NCI-H524 treated with DMSO at 0.1 percent for 48 hours (cell line): ENCODE measurements at places on chromosomes 13 and 19.

- DNase-seq: no peak
Measured at GRCh38 chr19:35852029-35852780, at the start of gene NPHS1. Gene NPHS1, minus strand, starts transcription at chr19:35852504. Its CDS starts 667 bp downstream, at chr19:35851837.

GRCh38 chr13:94829185-94829836 is 117.0 kb upstream of the SOX21 start:
- DNase-seq: no peak

- no peak for DNase-seq
Measured at GRCh38 chr19:1466018-1466460, 13.0 kb downstream of the C19orf25 start.

- DNase-seq: no peak
Measured at GRCh38 chr13:26133851-26134250, 82.0 kb upstream of the SHISA2 start.

DNA sequence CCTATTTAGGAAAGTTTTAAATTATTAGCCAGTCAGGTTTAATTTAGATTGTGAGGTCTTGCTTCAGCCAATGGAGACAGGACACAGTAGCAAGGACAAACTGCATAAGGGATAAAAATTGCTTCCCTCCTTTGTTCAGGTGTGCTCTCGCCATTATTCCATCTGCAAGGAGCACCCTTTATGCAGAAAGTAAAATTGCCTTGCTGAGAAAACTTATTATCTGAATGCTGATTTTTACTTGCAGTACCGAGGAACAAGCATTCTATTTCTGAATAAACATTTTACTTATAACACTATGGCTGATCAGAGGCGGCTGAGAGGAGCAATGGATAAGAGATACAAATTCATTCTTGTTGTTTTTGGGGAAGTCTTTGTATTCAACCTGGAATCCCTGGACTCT is 8.0 kb downstream of the CYP4F22 start:
- no peak for DNase-seq

GRCh38 chr13:71877256-71877653 is 10.3 kb upstream of the DACH1 start:
- DNase-seq: no peak

- no peak for DNase-seq
Measured at GRCh38 chr13:21233086-21233485, 56.6 kb downstream of the MRPL57 start.

- no peak for DNase-seq
Measured at GRCh38 chr19:21921691-21922180, 85.8 kb upstream of the ZNF43 start.

DNA sequence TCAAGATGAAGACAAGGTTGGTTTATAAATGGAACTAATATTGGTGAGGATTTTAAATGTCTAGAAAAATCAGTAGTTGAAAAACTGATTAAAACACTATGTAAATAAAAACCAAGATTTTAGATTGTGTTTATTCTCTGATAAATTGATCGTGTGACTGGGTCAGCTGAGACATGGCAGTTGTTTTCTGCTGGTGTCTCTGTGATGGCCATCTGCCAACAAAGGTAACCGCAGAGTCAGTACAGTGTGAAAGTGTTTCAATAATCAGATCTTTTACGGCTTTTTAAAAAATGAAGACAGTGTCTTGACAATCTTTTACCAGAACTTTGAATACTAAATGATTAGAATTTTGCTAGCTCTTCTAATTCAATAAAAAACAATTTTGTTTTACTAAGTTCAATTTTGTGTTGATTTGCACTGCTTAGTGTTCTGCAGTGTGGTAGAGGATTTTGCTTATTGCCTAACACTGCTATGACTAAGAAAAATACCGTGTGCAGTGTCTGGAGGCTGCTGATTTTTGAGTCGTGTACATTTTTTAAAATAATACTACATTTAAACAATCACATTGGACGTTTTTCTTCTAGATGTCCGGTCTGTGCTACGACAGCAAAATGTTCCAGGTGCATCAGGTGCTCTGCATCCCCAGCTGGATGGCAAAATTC is 32.7 kb upstream of the GPR183 start:
- no peak for DNase-seq

DNA sequence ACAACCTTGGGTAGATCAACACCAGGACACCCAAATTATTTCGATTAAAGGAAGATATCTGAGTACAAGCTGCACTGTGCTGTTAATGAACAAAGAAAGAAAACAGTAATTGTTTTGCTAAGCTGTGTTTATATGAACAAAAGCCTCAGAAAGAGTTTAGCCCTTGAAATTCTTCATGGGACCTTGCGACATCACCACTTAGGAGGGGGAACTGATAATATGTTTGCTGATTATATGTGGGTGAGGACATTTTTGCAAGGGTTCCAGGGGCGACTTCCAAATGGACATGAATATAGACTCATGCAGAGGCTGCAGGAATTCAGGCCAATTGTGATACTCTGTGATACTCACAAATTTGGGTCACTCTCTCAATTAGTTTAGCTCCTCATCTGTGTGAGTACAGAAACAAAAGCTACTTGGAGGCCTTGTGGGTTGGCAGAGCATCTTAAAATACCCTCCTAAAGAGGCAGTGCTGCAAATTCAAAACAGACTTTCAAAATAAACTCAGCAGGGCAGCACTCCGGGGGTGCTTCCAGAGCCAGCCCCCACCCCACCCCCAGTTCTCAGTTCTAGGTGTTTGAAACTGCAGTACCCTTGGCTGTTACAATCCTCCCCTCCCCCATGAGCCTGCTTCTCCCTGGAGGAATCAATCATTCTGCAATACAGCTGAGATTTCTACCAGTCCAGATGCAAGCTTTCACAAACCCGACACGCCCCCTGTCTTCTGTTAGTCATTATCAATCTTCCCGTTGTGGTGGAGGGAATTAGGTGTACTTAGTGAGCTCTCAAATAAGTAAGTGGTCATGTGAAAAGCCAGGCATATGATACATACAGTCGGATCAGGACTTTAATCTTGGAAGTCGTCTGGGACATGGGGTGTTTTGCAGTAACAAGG is 97.0 kb upstream of the MBNL2 start:
- DNase-seq: peak; percentile 93

GRCh38 chr13:63472711-63473110 is 2057.1 kb upstream of the PCDH20 start:
- no peak for DNase-seq

- DNase-seq: no peak
Measured at GRCh38 chr13:105338006-105338405, 1197.5 kb downstream of the EFNB2 start.

GRCh38 chr19:41411100-41411967 is 13.7 kb downstream of the BCKDHA start:
- DNase-seq: no peak

GRCh38 chr13:78060966-78061365 is 142.3 kb upstream of the EDNRB start:
- no peak for DNase-seq

GRCh38 chr19:19259741-19260140 is 13.4 kb downstream of the TM6SF2 start:
- peak; percentile 56 for DNase-seq

DNA sequence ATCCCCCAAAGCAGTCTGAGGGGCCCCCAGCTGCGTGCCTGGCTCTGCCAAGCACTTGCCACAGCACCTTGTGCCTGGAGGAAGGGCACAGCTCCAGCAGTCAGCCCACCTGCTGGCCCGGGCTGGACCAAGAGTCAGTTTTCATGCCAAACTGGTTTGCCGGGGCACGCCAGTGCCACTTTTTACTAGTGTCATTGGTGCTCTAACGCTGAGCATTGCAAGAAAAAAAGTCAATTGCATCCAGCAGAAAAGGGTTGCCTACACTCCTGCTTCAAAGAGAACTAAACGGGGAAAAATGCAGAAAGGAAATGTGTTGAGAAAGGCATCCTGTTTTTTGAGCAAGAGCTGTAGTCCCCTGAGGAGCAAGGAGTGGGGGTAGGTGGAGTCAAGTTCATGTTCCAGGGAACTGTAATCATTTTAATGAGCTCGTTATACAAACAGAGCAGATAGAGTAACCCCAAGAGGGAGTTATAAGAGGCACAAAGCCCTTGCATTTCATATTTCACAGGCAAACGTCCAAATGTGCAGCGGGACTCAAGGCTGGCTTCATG is 68.4 kb downstream of the F2RL3 start:
- DNase-seq: no peak

DNA sequence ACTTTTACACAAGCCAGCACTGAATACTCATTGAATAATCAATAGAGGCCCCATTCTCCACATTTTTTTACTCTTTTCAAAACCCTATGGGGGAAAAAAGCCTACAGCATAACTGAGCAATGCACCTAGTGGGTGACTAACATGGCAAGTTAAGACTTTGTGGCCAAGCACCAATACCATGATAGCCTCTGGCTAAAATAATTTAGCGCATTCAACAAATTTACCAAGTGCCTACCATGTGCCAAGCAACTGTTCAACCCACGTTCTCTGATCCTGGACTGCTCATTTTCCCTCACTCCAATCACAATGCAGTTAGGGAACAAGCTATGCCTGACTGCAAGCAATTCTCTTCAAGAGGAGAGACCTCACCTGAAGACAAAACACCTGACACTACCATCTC is 3.0 kb downstream of the ANKRD10 start:
- no peak for DNase-seq

GRCh38 chr19:36060430-36060829 is 5.7 kb downstream of the WDR62 start:
- DNase-seq: no peak
